ENCODE measurements at places on chromosomes 11 and 22.

- DNase-seq: no peak
Measured at GRCh38 chr11:61510166-61510919, 1.8 kb downstream of the LRRC10B start.

GRCh38 chr11:20634044-20634443 lies 34.6 kb downstream of the SLC6A5 start:
- DNase-seq: no peak

DNA sequence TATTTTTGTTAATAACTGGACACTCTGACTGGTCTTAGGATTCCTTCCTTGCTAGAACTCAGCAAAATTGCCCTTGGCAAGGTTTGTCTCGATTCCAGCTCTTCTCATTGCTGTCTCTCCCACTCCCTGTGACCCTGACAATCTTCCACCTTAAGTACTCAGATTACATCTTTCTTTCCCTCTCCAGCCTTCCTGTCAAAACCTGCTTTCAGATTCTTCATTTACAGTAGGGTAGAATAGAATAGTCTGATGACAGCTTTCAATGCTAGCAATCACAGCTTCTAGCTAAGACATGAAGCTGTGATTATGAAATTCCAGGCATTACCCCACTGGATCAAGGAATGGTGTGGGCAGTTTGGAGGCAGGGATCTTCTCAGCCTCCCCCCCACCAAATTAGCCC lies 39.2 kb upstream of the LMO2 start:
- DNase-seq: no peak

- DNase-seq: no peak
Measured at GRCh38 chr11:90698238-90698637, 475.4 kb upstream of the CHORDC1 start.

GRCh38 chr11:7004482-7004881 lies 15.7 kb downstream of the ZNF214 start:
- DNase-seq: no peak

DNA sequence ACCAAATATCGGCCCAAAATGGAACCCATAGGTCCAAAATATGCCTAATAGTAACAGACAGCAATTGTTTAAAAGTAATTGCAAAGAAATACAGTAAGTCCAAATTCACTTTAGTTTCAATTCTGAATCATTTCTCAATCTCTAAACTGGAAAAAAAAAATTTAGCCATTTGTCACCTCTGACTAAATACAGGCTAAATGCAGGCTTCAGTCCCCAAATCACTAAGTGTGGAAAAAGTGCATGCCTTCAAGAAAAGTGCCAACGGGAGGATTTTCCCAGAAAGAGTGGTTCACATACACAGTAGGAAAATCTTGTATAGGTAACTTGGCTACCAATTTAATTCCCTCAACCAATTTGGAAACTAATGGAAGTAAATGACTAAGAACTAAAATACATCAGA lies 35.7 kb downstream of the SIK3 start:
- no peak for DNase-seq

GRCh38 chr22:44693756-44694155 lies 8.2 kb upstream of the PRR5 start:
- DNase-seq: no peak

DNA sequence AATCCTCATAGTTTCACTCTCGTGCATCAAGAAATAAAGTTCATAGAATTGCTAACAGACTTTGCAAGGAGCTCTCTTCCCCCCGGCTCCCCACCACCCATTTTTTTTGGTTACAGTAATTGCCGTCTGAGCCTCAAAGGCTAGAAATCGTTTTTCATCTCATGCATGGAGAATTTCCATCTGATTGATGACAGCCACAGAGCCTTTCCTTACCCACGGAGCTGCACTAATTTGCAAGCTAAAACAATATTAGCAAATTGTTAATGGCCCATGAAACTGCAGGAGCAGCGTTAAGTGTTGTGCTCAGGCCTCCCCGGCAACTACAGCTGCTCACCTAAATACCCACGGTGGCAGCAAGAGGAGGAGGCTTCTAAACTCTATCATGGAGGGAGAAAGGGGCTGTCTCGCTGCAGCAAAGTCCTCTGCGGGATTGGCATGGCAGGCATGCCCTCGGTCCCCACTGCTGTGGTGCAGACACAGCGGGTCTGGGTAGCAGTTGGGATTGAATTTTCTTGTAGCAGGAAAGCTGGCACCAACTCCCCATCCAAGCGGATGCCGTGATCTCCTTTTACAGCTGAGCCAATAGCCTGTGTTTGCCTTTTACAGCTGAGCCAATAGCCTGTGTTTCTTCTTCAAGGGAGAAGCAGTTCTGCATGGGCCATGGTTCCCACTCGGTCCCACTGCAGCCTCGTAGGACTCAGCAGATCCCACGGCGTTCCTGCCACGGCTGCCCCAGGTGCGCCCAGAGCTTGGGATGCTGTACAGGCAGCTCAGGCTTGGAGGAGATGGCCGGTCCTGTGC lies 412.3 kb downstream of the BRD1 start:
- no peak for DNase-seq

DNA sequence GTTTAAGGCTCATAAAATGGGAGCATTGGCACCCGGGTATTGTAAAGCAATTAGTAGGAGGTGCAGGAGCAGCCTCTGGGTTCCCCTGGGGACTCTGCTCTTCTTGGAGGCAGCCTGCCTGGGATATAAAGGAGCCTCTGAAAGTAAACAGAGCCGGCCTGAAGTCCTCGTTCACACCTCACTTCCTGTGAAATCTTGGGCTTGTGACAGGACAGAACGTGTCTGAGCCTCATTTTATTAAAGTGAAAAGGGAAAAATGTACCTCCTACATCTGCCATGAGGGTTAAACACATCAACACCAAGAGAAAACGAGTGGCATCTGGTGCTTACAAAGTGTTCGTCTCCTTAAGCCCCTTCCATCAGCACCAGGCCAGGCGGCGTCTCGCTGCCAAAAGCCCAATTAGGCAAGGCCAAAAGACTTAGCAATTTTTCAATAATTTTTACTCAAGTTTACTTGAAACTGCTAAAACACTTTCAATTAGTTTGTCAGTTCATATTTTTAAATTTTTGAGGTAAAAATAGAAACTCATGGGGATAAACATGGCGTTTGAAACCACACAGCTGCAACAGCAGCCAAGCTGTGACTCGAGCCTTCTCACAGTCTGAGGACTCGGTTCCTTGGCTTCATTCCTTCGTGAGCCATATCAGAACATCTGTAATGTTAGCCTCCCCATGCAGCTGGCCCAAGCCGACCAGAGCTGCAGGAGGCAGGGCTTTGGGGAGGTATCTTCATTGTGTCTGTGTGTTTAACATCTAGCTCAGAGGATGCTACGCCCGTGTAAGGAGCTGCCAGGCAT lies 33.6 kb downstream of the MAP6 start:
- no peak for DNase-seq

- no peak for DNase-seq
Measured at GRCh38 chr22:45562102-45562501, 59.4 kb downstream of the FBLN1 start.

- no peak for DNase-seq
Measured at GRCh38 chr22:27518531-27519340, 282.8 kb downstream of the MN1 start.

DNA sequence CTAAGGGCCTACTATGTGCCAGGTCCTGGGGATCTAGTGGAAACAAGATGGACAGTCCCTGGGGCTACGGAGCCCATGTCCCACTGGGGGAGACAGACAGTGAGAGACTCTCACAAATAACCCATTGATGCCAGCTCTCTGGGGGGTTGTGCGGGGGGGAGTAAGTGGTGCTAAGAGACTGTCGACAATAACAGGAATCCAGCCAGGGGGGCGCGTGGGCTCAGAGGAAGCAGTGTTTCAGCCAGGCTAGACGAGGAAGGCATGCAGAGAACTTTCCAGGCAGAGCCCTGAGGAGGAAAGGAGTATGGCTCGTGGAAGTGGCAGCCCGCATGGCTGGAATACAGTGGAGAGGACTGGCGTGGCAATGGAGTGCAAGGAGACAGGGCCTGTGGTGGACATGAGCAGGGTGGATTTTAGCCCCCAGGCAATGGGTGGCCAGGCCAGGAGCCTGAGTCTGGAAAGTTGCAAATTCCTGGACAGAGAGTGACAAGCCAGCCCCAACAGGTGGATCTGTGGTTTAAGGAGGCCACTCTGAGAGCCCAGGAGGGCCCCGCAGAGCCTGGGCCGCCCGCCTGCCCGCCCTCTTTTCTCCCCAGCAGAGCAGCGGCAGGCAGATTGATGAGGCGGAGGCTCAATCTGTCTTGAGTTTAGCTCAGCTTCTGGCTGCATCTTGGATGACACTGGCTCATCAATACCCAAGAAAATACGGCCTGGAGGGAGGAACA lies 40.0 kb upstream of the TCF20 start:
- no peak for DNase-seq

GRCh38 chr22:49522582-49523373 lies 304.9 kb downstream of the BRD1 start:
- no peak for DNase-seq

DNA sequence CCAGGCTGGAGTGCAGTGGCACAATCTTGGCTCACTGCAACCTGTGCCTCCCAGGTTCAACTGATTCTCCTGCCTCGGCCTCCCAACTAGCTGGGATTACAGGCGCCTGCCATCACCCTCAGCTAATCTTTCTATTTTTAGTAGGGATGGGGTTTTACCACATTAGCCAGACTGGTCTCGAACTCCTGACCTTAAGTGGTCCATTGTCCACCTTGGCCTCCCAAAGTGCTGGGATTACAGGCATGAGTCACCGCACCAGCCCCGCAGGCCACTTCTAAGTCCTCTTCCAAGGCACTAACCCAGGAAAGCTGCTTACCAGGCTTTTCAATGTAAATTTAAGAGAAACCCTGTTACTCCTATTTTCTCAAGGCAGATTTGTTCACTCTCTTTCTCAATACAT lies 50.4 kb downstream of the DENND5A start:
- no peak for DNase-seq

- DNase-seq: no peak
Measured at GRCh38 chr11:132464003-132464342, 1068.3 kb downstream of the OPCML start.

GRCh38 chr11:116938471-116939070 lies 101.1 kb upstream of the APOA1 start:
- DNase-seq: no peak

DNA sequence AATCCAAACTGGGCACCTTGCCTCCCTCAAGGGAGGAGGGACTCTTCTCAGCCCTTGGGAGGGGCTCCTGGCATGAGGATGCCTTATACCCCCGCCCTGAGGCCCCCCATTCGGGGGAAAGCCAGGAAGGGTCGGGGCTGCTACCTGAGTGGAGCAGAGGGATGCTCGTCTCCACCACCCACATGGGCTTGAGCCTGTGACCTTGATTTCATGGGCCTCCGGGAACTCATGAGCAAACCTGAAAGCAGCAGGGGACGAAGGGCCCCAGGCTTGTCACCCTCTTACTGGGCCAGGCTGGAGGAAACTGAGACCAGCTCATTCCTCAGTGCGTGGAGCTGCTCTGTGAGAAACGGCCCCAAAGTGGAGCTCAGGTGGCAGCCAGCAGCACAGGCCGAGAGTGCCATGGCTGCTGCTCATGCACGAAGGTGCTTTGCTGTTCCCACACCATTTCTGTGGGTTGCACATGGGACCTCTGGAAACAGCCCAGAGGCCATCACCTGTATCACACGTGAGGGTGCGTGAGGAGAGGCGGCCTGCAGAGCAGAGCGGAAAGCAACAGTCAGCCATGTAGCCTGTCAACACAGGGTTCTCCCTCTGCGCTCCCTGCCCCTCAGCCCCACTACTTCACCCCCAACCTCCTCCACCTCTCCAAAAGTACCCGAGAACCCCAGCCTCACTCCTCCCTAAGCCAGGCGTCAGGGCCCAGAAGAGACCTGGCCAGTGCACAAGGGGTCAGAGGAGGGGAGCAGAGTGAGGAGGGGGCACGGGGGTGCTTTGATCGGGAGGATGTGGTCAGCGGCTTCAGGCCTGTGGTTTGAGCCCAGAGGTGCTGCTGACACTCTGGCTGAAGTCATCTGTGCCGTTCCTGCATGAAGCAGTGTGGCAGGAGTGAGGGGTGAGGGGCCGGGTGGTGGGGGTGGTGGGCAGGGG lies 14.1 kb upstream of the IL2RB start:
- peak; percentile 71 for DNase-seq

GRCh38 chr22:25453557-25453956 lies 110.9 kb upstream of the GRK3 start:
- no peak for DNase-seq

- no peak for DNase-seq
Measured at GRCh38 chr22:28222976-28223745, 304.1 kb upstream of the PITPNB start.

GRCh38 chr22:30806391-30806861 lies 111.8 kb downstream of the OSBP2 start:
- no peak for DNase-seq

- no peak for DNase-seq
Measured at GRCh38 chr11:124075841-124076651, 34.9 kb upstream of the OR10G7 start.

DNA sequence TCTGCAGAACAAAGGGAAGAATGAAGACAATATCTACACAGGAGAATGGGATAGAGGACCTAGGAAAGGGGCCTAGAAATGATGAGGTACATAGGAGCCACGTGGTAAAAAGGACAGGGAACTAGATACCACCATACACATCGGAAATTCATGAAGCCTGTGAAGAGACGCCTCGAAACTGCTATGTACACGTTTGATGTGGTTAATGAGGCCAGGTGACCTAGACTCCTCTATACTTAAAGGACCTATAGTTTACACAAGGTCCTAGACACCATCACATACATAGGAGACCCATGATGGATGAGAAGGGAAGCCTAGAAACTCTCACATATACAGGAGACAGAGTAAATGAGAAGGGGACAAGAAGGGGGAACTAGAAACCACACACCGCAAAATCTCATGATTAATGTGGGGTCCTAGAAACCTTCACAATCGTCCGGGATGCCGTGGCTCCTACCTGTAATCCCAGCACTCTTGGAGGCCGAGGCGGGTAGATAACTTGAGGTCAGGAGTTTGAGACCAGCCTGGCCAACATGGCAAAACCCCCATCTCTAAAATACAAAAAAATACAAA lies 23.8 kb downstream of the RHBDD3 start:
- DNase-seq: no peak

DNA sequence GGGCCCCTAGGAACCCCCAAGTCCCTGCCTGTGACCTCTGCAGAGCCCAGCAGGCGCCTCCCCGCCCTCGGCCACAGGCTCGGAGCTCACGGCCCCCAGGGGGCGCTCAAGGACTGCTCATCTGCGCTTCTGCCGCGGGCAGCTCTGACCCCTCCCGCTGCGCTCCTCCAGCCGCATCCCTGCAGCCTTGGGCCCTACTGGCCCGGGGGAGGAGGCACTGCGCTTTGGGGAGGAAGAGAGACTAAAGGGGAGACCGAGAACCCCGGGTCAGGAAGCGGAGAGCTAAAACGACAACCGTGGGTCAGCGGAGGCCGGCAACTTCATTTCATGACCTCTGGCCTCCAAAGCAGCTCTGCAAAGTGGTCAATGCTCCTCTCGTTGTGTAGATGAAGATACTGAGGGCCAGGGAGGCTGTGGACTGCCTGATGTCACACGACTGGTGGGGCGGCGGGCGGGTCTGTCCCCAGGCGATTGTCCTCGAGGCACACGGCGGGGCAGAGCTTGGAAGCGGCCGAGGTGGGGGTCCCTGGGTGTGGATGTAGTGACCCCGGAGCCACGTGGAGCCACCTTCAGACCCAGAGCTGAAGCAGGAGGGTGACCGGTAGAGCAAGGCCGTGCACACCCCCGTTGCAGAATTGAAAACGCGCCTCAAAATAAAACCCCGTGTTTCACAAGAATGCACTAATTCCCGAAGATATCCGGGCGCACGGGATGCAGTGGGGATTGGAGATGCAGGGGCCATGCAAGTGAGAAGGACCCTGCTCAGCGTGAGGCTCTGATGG lies 2.7 kb upstream of the KRTAP5-6 start:
- DNase-seq: peak; percentile 69

- DNase-seq: no peak
Measured at GRCh38 chr11:40281052-40281580, 1178.3 kb downstream of the LRRC4C start.

GRCh38 chr11:96294289-96294688 lies 48.7 kb downstream of the MAML2 start:
- no peak for DNase-seq
